ENCODE measurements at places on chromosomes 3 and 15.

- ATAC-seq = no peak
These were observed 14.1 kb upstream of the SAMD7 start for GRCh38 chr3:169897284-169897683.

- ATAC-seq = no peak
These were observed 1.4 kb downstream of the SETD5 start for GRCh38 chr3:9398700-9399336.

- no peak for ATAC-seq
These were observed 923.6 kb downstream of the TUSC7 start for GRCh38 chr3:117633207-117633606.

DNA sequence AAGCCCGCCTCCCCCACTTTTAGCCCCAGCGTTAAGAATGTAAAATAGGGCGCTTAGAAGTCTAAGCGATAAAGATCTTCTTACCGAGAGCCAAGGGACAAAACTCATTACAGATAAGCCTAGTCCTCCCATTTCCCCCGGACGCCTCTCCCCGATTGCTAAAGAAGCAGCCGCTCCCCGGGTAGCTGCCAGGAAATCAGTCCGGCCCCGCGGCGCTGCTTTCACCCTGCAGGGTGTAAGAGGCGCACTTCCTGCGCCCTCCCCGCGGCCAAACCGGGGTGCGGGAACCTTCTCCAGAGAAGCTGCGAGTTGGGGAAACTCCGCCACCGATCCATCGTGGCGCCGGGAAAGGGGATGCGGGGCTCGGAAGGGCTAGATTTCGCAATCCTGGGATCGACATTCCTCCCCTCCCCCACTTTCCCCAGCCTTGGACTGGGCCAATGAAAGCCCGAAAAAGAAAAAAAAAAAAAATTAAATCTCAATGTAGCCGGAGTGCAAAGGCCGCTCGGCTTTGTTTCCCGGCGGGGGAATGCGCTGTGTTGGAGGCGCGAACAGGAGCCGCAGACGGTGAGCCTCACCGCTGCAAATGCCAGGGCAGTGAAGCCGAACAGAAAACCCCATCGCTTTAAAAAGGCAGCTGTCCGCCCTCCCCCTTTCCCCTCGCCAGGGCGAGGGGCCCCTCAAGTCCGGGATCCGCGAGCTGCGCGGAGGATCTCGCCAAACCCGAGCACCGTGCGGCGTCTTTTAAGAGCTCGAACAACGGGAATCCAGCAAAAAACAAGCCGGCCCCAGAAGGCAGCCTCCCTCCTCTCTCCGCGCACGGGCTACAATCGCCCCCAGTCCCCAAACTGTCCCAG, 626 bp upstream of the PTPRG start:
- ATAC-seq = no peak

DNA sequence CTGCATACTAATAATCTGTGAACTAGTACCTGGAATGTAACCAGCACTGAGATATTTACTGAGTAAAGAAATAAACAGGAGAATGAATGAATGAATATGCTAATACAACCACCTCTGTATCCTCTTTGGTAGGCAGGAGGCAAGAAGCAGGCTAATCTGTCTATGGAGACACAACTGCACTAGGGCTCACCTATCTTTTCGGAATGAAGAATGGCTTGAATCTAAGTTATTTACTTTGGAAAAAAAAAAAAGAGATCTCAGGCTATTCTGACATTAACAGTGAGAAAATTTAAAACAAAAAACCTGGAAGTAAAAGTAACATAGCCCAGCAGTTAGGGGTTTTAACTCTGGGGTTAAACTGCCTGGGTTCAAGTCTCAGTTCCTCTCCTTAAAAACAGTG, 174.2 kb downstream of the FOXP1 start:
- ATAC-seq = no peak

DNA sequence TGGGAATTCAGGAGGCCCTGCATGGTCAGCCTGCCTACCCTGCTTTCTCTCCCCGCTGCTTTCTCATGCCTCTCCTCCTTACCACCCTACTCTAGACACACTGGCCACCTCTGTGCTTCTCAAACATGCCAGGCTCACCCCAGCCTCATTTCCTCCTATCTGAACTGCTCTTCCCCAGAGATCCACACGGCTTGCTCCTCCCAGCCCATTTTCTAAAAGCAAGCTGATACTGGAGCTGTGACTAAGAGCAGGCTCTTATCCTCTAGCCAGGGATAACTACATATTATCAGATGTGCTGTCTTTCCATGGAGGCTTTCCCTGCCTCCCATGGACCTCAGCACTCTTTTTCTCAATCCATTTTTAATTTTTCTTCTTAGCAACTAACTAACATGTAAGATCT, 85.9 kb downstream of the BOC start:
- no peak for ATAC-seq

GRCh38 chr3:108406063-108406660, 104.2 kb downstream of the MYH15 start:
- no peak for ATAC-seq

DNA sequence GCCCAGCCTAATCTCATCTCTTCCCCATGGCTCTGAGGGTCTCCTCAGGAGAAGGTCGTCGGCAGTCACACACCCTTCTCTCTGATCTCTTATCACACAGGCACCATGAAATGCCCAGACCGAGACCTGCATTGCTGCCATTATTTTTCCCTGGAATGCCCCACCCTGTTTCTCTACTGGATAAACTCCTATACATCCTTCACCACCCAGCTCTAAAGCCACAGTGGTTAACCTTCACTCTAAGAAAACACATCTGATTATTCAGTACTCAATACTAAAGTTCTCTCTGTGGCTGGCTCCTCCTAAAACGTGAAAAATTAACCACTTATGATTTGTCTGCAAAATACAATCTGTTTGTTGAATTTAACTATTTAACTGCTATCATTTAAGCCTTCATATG, 43.3 kb downstream of the RORA start:
- ATAC-seq = no peak

All from activated CD4-positive, CD25-positive, alpha-beta regulatory T cell treated with anti-CD3 and anti-CD28 coated beads, Interleukin-2, amount 50 U/mL, for 24 hours (primary cell).